Renal pelvis (tissue), 12 donors: ENCODE measurements at places on chromosomes 2 and 18. TPM values are rescaled to one million over a fixed set of nuclear protein-coding genes. Genes with fewer than 3 reads are reported as not detected.

The TNFAIP6 gene
- polyA plus RNA-seq, result 0.75 TPM

The ELOA2 gene
- 0.16 TPM for polyA plus RNA-seq

The IL1F10 gene
- polyA plus RNA-seq, result not detected

The ACP1 gene
- 144 TPM for polyA plus RNA-seq
